ENCODE measurements at places on chromosomes 16 and 17. TPM values are rescaled to one million over a fixed set of nuclear protein-coding genes. Genes with fewer than 3 reads are reported as not detected.

The SLC22A31 gene
- total RNA-seq: 53.7 TPM

The TMC8 gene
- total RNA-seq: 7.8 TPM

The KRT20 gene
- 1.5 TPM for total RNA-seq

The P2RX5 gene
- 9.0 TPM for total RNA-seq

The SYNRG gene
- total RNA-seq: 23.8 TPM
